ENCODE measurements at places on chromosomes 5 and 9. TPM values are rescaled to one million over a fixed set of nuclear protein-coding genes. Genes with fewer than 3 reads are reported as not detected.
A peak's percentile ranks its signal among the peaks of the same experiment; 100 is the strongest.

IFNB1 gene
- total RNA-seq, result not detected

- DNase-seq, result no peak
Observed at GRCh38 chr5:145680169-145680568, 155.0 kb downstream of the PRELID2 start.

- DNase-seq, result no peak
Observed at GRCh38 chr5:139443831-139444453, 4.6 kb upstream of the DNAJC18 start.

- peak; percentile 82 for DNase-seq
Observed at GRCh38 chr9:20640331-20641187, 18.3 kb upstream of the MLLT3 start.

- no peak for DNase-seq
Observed at GRCh38 chr5:132865668-132866341, 464 bp downstream of the GDF9 start.

DNA sequence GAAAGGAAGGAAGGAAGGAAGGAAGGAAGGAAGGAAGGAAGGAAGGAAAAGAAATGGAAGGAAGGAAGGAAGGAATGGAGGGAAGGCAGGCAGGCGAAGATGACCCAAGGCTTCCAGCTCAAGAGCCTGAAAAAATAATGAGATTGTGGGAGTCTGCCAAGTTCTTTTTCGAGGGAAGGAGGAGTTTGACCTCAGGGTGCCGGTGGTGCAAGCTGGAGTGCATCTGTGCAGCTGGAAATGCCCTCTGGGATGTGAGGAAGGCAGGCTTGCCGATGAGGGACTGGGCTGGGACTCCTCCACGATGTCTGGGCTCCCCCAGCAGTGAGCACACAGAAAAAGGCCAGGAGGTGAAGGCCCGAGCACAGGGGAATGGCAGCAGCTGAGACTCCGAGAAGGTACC lies 154.9 kb upstream of the DAPK1 start:
- peak; percentile 55 for DNase-seq

GRCh38 chr9:125431741-125432271 lies 170.2 kb downstream of the GAPVD1 start:
- no peak for DNase-seq

Measured in left ventricle myocardium superior (tissue), 1 donor.